Motor neuron (in vitro differentiated cells): ENCODE measurements at places on chromosomes 12 and 14. TPM values are rescaled to one million over a fixed set of nuclear protein-coding genes. Genes with fewer than 3 reads are reported as not detected.

DNA sequence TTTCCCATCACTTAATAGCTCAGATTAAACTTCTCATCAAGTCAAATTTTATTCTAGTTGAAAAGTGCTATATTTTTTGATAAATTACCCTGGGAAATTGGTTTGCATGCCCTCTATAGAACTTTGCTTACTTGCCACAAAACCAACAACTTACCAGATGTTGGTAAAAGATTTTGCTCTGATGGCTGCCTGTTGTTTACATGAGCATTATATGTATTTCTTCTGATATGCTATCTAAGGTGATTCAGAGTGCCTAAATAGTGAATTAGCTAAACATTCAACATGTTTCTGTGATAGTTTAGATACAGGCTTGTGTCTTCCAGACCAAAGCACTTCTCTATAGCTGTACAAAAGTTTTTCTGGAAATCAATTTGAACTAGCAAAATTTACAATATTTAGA lies 51.0 kb downstream of the PPM1A start:
- no peak for ATAC-seq

DNA sequence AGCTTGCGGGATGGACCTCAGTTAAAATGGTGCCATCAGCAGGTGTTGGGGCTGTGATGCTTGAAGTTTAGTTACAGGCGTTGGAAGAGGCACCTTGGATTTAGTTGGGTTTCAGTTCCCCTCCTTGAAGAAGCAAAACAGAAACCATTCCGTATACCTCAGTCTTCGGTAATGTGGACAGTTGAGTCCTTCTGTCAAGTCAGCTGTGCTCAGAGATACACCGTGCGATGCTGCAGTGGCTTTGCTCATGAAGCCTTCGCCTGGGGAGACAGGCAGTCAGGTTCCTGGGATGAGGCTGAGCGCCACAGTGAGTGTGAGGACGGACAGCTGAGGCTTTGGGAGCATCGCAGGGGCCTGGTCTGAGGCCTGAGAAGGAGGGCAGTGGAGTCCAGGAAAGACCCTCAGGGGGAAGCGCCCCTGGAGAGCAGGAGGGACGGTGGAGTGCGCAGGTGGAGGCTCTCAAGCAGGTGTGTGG lies 7.4 kb downstream of the RAN start:
- peak; percentile 10 for ATAC-seq

DNA sequence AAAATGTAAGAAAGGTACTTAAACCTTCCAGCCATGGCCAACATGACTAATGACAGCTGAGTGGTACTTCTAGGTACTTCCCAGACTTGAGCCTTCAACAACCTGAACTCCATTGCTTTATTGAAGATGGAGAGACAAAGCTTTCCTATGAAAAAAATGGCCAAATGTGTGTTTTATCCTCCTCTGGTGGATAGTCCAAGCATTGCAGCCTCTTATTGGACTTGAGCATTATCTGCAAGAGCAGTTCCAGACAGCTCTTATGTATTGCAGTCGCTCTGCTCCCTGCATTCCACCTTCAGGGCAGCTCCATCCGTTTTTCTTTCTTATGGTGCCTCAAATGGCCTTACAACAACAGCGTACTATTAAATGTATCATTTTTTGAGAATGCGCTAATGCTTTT lies 588.2 kb downstream of the NRXN3 start:
- ATAC-seq, result peak; percentile 61

GRCh38 chr12:93387780-93388179 lies 10.1 kb downstream of the NUDT4 start:
- ATAC-seq, result no peak

- no peak for ATAC-seq
Measured at GRCh38 chr12:26790645-26790994, 42.4 kb downstream of the ITPR2 start.

DNA sequence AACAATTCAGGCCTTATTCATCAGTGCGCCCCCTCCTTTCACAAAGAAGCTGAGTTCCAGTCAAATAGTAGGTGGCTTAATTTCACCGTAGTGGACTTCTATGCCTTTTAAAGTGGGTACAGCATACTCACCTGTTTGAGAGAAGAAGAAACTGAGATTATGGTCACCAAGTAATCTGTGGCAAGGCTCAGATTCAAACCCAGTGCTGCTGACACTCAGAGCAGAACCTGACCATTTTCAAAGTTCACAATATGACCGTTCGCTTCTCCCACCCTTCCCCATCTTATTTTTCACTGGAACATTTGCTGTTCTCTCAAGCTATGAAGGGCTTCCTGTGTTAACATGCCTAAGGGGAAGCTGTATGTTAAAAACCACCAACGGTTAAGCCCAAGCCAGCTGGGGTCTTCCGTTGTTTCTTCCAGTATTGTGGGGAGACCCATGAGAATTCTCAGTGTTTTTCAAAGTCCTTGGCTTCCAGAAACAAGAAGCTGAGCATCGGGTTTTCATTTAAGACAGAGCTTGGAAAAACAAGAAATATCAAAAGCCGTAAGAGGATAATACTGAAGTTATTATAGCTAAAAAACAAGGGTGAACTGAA lies 6.1 kb upstream of the PSMA6 start:
- ATAC-seq, result no peak

The GLT1D1 gene
- total RNA-seq, result 0.41 TPM in 2 replicates

The TXNDC16 gene
- 23.4 and 24.2 TPM in 2 replicates for total RNA-seq

DNA sequence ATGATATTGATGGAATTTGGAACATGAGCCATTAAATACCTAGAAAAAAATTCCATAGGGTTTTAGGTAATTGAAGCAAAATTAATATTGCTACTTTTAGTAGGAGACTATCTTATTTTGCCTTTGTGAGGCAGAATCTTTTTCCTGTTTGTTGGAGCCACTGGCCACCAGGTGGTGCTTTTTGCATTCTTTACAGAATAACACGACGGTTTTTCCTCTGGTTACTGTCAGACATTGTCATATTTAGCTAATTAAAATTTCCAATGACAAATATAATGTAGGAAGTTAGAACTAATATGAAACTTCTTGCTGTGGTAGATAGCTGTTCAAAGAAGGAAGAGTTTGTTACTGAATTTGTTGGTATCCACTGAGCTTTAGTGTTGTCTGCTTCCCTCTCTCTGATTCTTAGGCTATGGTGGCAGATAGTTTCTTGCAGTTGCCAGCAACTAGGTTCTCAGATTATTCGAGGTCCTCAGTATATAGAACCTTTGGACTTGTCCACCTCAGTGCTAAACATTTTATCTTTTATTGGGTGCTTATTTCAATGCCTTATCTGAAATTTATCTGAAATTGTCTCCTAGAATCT lies 25.7 kb downstream of the RAB21 start:
- ATAC-seq, result peak; percentile 52

The TCHP gene
- 13.0 and 14.9 TPM in 2 replicates for total RNA-seq

The CHGA gene
- total RNA-seq, result 0.48 and 0.97 TPM in 2 replicates
